ENCODE measurements at places on chromosomes 12 and 14.
A peak's percentile ranks its signal among the peaks of the same experiment; 100 is the strongest.

GRCh38 chr14:24122416-24122815, 7.7 kb upstream of the NRL start:
- no peak for DNase-seq

GRCh38 chr12:50571786-50572185, 67.0 kb downstream of the DIP2B start:
- no peak for DNase-seq

- no peak for DNase-seq
These were observed 45.0 kb downstream of the TRAFD1 start for GRCh38 chr12:112170376-112170775.

DNA sequence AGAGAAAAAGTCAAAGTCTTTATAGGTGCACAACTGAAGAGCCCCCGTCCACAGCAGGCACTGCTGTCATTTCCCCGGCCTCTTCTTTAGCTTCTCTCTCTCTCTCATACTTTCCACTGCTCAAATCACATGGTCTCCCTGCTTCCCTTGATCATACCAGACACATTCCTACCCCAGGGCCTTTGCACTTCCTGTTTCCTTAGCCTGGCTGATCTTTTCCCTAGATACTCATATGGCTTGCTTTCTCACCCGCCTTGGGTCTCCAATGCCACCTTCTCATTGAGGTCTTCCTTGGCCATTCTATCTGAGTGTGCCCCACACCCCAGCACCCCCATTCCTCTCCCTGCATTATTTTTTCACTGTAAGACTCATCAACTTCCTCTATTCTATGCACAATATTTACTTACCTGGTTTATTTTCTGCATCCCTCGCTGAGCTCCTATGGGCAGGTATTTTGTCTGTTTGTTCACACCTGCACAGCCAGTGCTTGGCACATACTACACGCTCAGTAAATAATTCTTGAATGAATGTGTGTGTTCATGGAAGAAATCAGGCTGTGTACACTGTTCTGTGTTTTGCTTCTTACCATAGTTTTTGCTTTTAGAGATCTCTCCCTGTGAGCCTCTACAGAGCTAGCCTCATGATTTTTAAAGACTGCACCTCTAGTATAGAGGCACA, 31.9 kb downstream of the SERPINA1 start:
- no peak for DNase-seq

DNA sequence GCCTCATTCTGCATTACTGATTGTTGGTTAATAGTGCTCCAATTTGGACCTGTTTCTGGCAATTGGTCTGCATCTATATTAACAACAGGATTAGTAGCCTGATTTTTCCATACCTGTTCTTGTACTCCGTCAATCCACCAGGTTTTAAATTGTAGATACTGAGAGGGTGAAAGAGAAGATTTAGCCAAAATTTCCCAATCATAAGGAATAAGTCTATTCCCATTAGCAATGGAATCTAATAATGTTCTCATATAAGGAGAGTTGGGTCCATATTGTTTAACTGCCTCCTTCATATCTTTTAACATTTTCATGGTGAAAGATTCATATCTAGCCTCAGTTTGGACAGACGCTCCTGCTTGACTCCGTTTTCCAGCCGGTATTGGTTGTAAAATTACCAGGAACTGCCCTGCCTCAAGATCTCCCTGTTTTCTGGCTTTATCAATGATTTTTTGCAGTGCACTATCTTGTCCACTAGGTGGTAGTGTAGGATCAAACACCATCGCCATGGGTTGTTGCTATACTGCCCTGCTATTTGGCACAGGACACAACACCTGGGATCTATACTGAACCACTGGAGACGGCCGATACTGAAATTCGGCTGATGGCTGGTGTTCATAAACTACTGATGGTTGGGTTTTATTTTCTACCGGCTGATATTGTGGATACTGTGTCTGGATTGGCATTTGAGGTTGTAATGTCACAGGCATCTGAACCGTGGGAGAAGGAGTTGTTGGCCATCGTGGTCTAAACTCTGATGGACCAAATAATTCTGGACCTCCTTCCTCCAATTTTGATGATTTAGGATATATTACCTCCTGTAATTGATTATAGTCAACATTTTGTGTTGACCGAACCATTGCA, 25.2 kb downstream of the DHRS4L2 start:
- DNase-seq = peak; percentile 11

GRCh38 chr14:83147006-83147405, 1613.4 kb upstream of the SEL1L start:
- DNase-seq = no peak

DNA sequence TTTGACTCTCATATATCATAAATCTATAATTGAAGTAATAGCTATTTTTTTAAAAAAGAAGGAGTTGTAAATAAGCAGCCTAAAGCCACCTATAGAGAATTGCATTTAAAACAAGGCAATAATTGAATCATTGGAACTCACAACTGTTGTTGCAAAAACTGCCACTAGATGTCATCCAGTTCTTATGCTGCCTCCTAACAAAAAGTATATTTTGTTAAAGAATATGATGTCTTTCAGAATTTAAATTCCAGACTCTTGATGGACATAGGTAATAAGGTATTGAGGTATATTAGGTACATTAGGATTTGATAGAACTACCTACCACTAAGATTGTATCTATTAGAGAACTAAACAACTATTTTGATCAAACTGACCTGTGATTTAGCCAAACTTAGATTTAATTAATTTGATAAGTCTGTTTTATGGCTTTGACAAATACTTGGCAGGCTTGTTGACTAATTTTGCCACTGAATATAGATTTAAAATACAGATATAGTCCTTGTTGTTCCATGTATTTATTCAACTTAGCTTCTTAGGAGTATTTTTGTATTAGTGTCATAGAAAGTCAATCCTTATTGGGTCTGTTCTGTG, 401.4 kb downstream of the RPL10L start:
- DNase-seq = no peak

DNA sequence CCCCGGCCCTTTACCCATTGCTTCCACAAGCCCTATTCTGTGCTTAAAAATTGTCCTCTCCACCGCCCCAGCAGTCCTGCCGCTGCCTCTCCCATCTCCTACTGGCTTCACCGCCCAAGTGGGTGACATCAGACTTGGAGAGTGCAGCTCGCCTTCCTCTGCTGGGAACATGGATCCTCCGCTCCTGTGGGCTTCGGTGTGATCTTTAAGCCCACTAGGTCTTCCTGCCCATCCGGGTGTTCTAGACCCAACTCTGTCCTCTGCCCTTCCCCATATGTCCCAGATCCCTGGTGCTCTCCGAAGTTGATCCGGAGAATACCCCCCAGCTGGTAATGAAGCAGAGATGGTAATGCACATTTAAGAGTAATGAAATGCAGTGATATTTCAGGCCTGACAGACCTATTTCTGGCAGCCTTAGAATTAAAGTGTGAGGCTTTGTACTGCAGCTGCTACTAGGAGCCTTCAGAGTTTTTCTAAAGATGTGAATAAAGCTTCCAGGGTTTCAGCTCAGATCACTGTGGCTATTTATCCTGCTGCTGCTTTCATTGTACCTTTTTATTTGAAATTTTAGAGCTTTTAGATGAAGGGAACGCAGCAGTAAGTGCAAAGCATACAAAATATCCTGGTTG, 22.9 kb upstream of the CTDSP2 start:
- no peak for DNase-seq

GRCh38 chr14:24879661-24880386, 170.1 kb downstream of the STXBP6 start:
- DNase-seq = no peak

DNA sequence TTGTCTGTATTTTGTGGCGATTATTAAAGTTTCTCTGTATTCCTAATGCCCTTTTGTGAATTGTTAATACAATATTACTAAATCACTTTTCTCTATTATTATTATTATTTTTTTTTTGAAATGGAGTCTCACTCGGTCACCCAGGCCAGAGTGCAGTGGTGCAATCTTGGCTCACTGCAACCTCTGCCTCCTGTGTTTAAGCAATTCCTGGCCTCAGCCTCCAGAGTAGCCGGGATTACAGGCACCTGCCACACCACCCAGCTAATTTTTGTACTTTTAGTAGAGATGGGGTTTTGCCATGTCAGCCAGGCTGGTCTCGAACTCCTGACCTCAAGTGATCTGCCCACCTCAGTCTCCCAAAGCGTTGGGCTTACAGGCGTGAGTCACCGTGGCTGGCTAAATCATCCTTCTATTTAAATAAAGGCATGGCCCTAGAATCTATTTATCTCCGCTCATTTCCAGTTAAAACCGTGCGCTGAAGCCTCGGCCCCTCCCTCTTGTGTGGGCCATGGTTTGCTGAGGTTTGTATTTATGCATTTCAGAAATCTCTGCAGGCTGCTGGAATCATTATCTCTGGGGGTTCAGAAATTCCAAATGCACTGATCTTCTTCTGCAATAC, 1136.4 kb upstream of the TMEM132C start:
- DNase-seq = no peak

DNA sequence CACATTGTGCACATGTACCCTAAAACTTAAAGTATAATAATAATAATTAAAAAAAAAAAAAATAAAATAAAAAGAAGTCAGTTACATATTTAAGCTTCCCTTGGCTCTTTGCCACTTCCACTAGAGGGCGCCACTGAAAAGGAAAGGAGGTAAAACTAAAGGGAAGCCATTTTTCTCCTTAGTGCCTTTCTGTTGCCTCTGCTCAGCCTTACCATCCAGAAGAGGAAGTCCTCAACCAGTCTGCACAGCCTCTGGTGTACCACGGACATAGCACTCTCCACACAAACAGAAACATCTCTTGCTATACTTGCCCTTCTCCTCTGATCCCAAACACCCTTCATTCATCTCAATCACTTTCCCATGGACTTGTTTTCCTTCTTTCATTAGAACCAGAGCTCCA, 169.0 kb upstream of the EEA1 start:
- no peak for DNase-seq

GRCh38 chr14:39212693-39213092, 21.0 kb upstream of the MIA2 start:
- DNase-seq = no peak

- DNase-seq = no peak
These were observed 260.5 kb downstream of the NEDD1 start for GRCh38 chr12:97167598-97167997.

GRCh38 chr12:26642361-26642760, 190.6 kb downstream of the ITPR2 start:
- no peak for DNase-seq

DNA sequence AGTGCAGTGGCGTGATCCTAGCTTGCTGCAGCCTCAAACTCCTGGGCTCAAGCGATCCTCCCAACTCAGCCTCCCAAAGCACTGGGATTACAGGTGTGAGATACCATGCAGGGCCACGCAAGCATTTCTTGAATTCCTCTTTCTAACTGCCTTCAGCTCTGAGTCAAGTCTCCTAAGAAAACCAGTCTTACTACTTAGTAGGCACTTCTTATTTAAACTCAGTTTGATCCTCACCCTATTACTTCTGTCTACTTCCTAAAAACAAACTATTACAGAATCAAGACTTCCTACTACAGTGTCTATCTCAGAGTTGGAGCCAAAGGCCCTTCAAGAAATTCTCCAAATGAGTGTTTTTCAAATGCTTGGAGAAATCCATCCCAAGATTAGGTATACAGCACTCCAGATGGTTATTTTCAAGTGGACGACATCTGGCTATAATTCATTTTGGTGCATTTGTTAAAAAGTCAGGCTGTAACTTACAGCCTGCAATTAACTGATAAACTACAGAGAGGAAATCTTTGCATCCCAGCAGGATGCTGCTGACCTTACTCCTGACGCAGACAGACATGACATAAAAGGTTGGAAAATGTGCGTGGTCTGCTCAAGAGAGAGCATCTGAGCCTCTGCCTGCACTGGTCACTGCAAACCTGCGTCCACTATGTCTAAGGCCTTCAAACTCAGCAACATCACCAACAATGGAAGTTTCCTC, 34.7 kb downstream of the SSH1 start:
- no peak for DNase-seq

DNA sequence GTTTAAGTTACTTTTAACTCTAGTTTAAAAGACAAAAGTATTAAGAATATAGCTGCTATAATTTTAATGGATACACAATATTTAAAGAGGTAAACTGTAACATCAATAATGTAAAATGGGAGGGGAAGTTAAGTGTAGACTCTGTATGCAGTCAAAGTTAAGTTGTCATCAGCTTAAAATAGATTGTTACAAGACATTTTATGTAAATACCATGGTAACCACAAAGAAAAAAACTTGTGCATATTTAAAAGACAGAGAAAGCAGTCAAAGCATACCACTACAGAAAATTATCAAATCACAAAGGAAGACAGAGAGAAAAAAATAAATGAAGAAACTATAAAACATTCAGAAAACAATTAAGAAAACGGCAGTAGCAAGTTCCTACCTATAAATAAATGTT, 73.3 kb downstream of the CEP128 start:
- DNase-seq = no peak

- peak; percentile 58 for DNase-seq
These were observed 10.5 kb downstream of the AKT1 start for GRCh38 chr14:104784846-104785707.

- no peak for DNase-seq
These were observed 16.7 kb downstream of the CNIH1 start for GRCh38 chr14:54424479-54424901.

DNA sequence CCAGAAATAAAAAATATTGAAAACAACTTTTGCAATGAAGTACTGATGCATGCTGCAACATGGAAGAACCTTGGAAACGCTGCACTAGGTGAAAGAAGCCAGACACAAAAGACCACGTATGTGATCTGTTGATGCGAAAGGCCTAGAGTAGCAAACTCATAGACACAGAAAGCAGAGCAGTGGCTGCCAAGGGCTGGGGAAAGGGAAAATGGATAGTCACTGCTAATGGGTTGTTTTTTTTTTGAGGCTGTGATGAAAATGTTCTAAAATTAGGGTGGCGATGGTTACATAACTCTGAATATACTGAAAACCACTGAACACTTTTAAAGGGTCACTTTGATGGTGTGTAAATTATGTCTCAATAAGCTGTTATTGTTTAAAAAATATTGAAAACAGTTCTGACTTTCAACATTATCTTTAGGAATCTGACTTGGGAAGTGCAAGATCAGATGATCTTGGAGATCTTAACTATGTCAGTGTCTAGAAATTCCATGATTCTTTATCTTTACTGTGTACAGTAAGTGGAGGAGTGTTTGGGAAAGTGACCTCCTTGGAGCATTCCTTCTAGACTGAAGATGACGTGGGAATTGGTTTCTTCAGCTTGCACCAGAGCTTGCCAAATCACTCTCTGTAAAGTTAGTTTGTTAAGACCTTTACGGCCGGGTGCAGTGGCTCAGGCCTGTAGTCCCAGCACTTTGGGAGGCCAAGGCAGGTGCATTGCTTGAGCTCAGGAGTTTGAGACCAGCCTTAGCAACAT, 12.4 kb downstream of the MLXIP start:
- no peak for DNase-seq

GRCh38 chr12:93441081-93441616, 598 bp downstream of the UBE2N start:
- DNase-seq = no peak

GRCh38 chr12:559906-560455, 100.2 kb downstream of the B4GALNT3 start:
- DNase-seq = no peak

- no peak for DNase-seq
These were observed 37.1 kb upstream of the PELI2 start for GRCh38 chr14:56081139-56081538.

- no peak for DNase-seq
These were observed 156.0 kb downstream of the MED13L start for GRCh38 chr12:116121453-116121871.

Data from NCI-H510A (cell line).